Activated naive CD8-positive, alpha-beta T cell treated with anti-CD3 and anti-CD28 coated beads, Interleukin-2, amount 10 ng/mL, durations not matched to agents 7 days and 5 days (primary cell): ENCODE measurements at places on chromosomes 2 and 18. TPM values are rescaled to one million over a fixed set of nuclear protein-coding genes. Genes with fewer than 3 reads are reported as not detected.

DNA sequence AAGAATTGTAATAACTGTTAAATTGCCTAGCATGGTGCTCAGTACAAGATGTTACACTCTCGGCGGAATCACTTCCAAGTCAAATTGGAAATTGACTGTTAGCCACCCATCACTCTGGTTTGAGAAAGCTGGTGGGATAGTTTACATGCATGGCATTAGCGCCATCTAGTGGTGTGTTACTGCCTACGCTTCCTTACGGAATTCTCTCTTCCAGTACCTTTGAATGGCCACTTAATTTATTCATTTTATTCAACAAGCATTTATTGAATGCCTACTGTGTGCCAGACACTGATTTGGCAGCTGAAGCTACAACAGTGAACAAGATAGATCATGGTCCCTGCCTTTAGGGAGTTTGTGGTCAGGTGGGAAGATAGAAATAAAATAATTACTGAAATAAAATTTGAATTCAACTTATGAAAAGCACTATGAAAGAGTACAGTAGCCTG is 171.2 kb downstream of the TMEM247 start:
- peak; percentile 39 for DNase-seq

The IGFBP2 gene
- total RNA-seq, result 115 TPM

The REG3A gene
- not detected for total RNA-seq

The MC5R gene
- total RNA-seq, result not detected

DNA sequence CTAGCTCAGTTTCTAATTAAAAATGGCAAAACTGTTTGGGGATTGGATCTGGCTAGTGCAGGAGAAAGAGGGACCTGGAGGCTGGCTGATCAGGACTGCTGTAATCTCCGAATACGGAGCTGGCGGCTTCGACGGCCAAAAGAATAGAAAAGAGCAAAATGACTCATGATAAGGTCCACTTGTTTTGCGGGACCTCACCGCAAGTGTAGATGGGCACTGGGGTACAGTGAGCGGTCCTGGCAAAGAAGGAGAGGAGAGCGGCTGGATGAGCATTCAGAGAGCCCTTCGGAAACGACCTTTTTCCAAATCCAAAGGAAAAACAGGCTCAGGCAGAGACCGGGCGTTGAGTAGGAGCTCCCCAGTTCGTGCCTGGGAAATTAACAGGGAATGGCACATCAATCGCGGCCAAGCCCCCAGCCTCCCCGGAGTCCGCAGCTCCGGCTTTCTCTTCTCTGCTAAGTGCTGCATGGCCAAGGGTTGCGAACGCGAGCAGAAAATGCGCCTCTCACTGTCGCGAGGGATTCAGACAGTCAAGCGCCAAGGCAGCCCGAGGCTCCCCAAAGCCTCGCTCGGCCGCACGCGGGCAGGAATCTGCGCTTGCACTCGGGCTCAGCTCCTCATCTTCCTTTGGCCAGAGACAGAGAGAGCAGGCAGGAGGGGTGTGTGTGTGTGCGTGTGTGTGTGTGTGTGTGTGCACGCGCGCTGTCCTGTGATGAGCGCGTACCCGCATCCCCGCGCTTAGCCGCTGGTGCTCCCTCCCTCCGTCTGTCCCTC is 1.8 kb downstream of the DCC start:
- no peak for DNase-seq

The TMEM237 gene
- 20.9 TPM for total RNA-seq

DNA sequence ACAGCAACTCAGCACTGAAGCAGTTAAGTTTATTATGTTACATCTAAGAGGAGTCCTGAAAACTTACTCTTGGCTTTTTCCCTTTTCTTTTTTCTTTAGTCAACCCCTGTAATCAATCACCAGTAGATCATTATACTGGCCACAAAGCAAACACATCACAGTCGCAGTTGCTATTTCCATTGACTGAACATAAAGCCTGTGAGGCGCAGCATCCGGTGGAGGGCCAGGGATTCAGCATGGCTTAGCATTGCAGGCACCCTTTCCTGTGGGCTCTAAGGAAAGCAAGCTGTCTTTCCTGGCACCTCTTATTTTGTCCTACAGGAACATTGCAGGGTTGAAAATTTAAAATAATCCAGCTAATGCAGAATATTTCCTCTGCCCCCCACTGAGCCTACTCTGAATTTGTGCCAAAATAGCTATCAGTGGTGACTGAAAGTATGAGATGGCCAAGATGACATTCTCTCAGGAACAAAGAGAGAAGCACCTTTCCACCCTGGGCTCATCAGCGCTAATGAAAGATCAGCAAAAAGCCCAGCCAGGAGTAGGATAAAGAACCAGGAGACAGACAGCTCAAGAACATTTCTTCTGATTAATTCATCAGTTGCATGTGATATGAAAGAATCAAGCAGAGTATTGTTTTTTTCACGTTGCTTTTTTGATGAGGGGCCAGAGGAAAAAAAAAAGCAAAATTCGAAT is 85.3 kb upstream of the SULT1C3 start:
- DNase-seq, result no peak

The CRYGD gene
- total RNA-seq, result not detected

The MFSD6 gene
- total RNA-seq, result 51.3 TPM

The PARD6G gene
- 0.47 TPM for total RNA-seq

- DNase-seq, result no peak
These were observed 19.5 kb upstream of the HES6 start for GRCh38 chr2:238259061-238260020.

The MAP3K19 gene
- not detected for total RNA-seq

The UGT1A8 gene
- not detected for total RNA-seq

GRCh38 chr2:55771612-55772011 is 78.0 kb upstream of the PNPT1 start:
- DNase-seq, result no peak

DNA sequence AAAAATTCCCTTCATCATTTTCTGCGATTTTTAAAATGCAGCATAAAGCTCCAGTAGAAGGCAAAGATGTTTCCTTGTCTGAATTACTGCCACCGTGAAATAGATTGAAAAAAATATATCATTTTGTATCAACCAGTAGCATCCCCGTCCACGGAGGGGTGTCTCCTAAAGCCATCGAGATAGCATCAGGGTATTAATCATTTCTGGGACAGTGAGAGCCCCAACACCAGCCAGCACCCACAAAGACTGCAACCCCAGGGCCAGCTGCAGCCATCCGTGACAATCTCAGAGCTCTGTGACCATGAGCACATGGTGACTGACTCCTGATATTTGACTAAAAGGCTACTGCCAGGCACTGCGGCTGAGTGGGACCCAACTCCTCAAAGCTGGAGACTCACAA is 64.1 kb upstream of the SIX3 start:
- no peak for DNase-seq

- DNase-seq, result no peak
These were observed 10.2 kb downstream of the AFTPH start for GRCh38 chr2:64534363-64534762.

DNA sequence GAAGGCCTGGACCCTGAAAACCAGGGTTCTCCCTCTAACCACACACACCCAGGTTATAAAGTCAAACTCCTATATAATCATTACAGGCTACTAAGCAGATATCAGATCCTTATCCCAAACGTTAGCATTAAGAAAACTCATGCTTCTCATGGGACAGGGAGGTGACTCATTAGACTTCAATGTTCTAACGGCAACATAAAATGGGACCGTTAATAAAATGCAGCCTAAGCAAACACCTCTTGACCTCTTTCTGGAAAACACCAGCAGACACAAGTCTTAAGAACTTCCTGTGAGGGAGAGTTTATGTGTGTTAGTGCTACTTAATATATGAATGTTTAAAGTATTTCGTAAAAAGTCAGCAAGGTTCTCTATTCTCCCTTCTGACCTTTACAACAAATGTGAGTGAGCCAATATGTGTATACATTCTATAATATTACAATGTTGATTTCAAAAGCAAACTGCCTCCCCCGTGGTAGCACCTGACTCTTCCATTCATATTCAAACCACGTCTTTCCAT is 31.7 kb downstream of the LPIN2 start:
- DNase-seq, result no peak

GRCh38 chr18:76251691-76252090 is 243.4 kb downstream of the ZNF516 start:
- no peak for DNase-seq

GRCh38 chr2:2851316-2851715 is 520.2 kb upstream of the MYT1L start:
- no peak for DNase-seq

The C2orf78 gene
- total RNA-seq, result not detected

The NT5DC4 gene
- total RNA-seq, result not detected

The NR4A2 gene
- 3.2 TPM for total RNA-seq

DNA sequence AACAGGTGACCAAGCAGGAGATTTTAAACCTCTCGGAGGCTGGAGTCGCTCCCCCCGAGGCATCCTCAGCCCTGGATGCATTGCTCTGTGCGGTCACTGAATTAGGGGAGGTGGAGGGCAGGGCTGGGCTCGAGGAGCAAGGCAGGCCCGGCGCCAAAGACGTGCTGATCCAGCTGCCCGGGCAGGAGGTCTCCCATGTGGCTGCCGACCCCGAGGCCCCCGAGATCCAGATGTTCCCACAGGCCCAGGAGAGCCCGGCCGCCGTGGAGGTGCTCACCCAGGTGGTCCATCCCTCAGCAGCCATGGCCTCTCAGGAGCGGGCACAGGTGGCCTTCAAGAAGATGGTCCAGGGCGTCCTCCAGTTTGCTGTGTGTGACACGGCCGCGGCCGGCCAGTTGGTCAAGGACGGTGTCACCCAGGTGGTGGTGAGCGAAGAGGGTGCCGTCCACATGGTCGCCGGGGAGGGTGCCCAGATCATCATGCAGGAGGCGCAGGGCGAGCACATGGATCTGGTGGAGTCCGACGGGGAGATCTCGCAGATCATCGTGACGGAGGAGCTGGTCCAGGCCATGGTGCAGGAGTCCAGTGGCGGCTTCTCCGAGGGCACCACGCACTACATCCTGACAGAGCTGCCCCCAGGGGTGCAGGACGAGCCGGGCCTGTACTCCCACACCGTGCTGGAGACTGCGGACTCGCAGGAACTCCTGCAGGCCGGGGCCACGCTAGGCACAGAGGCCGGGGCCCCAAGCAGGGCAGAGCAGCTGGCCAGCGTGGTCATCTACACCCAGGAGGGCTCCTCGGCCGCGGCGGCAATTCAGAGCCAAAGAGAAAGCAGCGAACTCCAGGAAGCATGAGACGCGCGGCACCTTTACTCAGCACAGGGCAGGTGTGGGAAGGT is 145.1 kb downstream of the PTGR3 start:
- DNase-seq, result no peak

The FAM161A gene
- total RNA-seq, result 5.1 TPM

GRCh38 chr2:58448065-58448507 is 207.0 kb upstream of the FANCL start:
- peak; percentile 33 for DNase-seq

The SOWAHC gene
- total RNA-seq, result 0.11 TPM

DNA sequence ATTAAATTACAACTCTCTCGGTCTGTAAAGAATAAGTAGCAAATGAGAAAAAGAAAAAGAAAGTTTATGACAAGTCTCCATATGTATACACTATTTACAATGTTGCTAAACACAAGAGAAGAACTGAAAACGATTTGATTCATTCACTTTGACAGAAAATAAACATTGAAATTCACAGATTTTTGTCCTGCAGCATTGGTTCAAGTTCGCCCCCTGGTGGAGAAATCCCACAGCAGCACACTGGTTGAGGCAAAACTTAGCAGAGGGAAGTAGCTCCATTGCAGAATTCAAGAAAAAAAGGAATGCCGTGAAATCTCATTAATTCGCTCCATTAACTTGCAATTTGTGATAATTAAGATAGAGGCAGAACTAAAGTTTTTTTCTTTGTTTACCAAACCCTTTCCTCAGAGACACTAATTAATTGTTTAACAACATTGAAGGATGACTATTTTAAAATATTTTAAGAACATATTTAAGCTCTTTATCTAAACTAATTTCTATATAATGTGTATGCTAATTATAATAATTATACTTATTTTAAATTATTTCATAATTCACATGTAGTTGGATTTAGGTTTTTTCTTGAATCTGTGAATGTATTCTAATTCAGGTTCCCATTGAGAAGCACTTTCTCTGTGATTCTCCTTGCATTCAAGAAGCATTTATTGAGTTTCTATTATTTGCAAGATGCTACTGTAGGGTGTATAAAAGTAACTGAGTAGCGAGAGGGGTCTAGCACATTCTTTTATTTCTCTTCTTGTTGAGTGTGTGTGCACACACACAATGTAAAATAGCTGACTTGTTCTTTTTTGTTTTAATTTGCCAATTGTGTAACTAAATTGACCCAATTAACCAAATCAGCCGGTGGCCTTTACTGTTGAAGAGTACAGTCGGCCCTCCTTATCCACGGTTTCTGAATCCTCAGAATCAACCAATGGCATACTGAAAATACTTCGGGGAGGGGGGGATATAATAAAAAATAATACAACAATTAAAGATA is 74.1 kb downstream of the COL4A3 start:
- peak; percentile 53 for DNase-seq

The TRIP12 gene
- total RNA-seq, result 215 TPM

The NPHP1 gene
- 0.72 TPM for total RNA-seq

GRCh38 chr2:156476850-156477206 is 40.6 kb downstream of the GPD2 start:
- no peak for DNase-seq

The SLC40A1 gene
- 4.1 TPM for total RNA-seq

The HOXD13 gene
- total RNA-seq, result not detected

DNA sequence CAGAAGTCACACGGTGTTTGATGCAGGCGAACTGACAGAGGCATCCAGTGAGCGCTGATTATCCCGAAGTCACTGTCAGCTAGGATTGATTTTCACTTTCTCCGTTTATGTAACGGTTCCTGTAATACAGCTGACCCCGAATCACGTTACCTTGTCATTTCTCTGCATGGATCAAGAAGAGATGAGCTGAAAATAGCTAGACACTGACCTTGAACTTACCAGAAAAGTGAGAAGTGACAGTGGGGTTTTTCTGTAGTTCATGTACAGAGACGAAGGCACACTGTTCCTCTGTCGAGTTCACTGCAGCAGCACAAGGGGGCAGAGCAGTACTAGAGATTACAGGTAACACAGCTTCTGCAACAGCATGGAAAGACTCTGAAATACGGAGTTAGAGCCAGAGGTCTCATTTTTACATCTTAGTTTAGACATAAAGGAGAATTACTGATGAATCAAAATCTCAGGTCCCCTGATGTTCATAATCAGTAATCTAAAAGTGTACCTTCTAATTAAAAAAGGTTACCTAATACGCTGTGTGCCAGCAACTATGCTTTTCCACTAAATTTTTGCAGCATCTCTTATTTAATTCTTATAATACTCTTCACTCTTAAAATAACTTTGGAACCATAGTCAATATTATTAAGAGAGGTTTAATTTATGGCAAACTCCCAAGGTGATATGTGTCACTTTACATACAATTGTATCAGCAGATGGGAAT is 33.1 kb downstream of the ARHGAP15 start:
- no peak for DNase-seq

The CSRNP3 gene
- not detected for total RNA-seq

The RBMS1 gene
- 90.6 TPM for total RNA-seq

The SERPINB5 gene
- not detected for total RNA-seq

The KLHL41 gene
- not detected for total RNA-seq
